ENCODE measurements at places on chromosomes 5 and 9. TPM values are rescaled to one million over a fixed set of nuclear protein-coding genes. Genes with fewer than 3 reads are reported as not detected.

Gene OBP2B
- total RNA-seq = not detected

Gene EIF4E1B
- not detected for total RNA-seq

Gene SOX30
- not detected for total RNA-seq

Gene CARTPT
- total RNA-seq = not detected

Gene NXNL2
- 1.8 TPM for total RNA-seq

Gene SV2C
- 0.14 TPM for total RNA-seq

Gene FGF10
- 6.0 TPM for total RNA-seq

Gene HTR4
- total RNA-seq = 3.9 TPM

Gene LMNB1
- 12.7 TPM for total RNA-seq

Gene ARSI
- 0.41 TPM for total RNA-seq

Gene ARHGEF28
- 40.8 TPM for total RNA-seq

Gene NR5A1
- total RNA-seq = not detected

Gene ADAMTS16
- total RNA-seq = not detected

DNA sequence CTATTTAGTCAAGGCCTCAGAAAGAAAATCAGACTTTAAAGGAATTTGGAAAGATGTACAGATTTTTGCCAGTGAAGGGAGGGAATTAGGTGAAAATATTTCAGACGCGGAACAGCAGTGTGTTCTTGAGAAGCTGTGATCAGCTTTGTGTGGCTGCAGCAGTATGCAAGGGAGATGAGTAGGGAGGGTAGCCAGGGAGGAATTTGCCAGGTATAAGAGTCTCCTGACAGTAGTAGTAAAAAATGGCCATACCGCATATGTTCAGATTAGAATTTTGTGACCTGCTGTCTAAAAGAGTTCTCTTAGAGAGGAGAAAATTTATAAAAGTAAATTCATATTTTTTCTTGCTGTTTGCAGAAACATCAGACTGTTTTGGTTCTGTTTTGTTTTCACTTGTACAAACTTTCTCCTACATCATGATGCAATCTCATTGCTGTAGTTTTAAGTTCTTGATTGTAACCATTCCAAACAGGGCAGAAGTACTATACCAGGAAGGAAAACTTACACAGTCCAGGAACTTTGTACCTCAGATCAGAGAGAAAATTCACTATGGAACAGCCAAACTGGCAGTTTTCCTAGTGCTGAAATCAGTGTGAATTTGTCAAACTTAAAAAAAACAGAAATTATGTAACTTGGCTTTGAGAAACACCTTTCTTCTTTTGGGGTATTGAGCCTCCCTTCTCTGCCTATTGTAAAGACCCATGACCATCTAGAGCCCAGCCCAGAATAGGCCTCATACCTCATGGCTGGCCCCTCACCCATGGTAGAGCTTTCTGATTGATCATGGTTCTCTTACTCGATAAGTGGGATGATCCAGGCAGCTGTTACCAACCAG lies 78.4 kb upstream of the NR3C1 start:
- DNase-seq = no peak

GRCh38 chr5:149646564-149646963 lies 65.3 kb downstream of the ARHGEF37 start:
- DNase-seq = no peak

DNA sequence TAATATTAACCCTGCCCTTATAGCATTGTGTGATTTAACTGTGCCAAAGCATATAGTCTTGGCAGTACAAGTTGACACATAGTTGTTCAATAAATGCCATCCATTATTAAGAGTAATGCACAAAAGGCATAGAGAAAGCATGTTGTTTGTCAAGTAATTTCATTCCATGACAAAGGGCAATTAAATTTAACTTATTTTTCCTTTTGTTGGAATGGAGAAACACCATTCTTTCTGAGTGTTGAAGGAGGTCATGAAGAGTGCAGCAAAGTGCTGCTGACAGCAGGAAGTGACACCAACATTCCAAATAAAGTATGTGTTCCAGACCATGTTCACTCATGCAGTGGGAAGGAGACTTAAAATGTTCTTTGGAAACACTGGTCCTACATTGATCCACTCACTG lies 29.1 kb downstream of the ANKDD1B start:
- no peak for DNase-seq

- no peak for DNase-seq
These were observed 30.9 kb upstream of the TNFSF15 start for GRCh38 chr9:114836769-114837168.

DNA sequence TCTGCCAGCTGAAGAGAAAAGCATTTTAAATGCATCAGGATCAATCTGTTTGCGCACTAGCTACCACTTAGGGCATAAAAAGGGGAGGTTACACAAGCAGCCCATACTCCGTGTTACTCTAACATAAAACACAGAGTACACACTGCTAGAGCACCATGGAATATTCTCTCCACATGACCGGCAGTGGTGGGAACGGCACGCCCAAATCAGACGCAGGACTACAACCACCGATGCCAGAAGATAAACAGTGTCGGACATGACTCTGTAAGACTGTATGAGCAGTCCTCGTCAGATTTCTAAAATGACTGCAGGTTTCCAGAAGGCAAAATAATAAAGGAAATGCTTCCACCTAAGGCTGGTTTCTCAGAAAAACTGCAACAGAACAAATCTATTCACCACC lies 40.0 kb downstream of the CDK5RAP2 start:
- DNase-seq = no peak

GRCh38 chr5:40738502-40738901 lies 17.3 kb downstream of the TTC33 start:
- no peak for DNase-seq

GRCh38 chr5:159402311-159402710 lies 72.0 kb upstream of the IL12B start:
- DNase-seq = no peak

DNA sequence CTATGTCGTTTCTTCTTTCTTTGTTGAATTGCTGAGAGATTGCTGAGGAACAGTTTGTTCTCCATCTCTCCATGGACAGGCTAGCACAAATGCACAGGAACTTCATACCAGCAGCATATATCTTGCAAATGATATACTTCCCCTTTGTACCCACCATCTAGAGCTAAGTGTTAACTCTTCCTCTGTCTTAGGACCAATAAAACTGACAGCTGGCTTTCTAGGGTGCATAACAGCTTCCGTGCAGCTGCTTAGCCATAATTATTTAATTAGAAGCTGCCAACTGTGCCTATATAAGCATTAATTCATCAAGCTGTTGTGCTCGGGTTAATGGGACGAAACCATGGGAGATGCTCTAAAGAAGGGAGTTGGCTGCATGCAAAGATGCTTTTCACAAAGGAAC lies 38.7 kb downstream of the KCTD16 start:
- no peak for DNase-seq

DNA sequence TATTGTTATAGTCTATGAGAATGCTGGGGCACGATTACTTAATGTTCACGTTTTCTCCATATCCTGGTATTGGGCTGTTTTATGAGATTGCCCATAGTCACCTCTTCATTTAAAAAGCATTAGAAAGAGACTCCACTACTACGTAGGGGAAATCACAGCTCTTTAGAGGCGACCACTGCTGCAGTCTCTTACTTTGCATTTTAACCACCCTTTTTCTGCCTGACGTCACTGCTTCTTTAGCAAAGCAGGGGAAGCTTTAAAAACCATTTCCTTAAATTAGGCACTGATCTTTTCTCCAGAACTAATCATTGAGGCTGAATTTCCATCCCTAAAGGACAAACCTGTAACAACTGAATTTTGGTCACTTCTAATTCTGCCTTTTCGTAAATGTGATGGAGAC lies 38.9 kb downstream of the ZNF608 start:
- DNase-seq = no peak

DNA sequence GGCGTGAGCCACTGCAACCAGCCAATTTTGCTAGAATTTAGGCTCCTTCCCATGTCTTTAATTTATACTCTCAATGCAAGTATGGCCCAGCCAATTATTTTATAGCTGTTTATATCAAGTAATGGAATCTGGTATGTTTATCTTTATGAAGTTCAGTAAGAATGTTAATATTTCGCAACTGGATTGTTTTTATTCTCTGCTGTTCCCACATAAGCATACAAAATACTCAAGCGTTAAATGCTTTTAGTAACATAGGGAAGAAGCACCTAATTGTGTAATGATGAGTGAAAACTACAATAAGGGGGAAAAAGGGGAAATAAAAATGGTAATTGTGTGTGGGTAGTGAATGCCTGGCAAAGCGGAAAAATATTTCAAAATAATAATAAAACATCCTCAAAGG lies 21.3 kb downstream of the PWWP2A start:
- no peak for DNase-seq
